ENCODE measurements at places on chromosomes 3 and 15. TPM values are rescaled to one million over a fixed set of nuclear protein-coding genes. Genes with fewer than 3 reads are reported as not detected.

GRCh38 chr15:68578980-68579935 lies at the start of gene CORO2B:
Gene CORO2B, plus strand, starts transcription at chr15:68578993. Its CDS starts 270 bp downstream, at chr15:68579263.
- H3K4me3 ChIP-seq: peak within 1 kb of the TSS; percentile 58
- H3K36me3 ChIP-seq: no peaks in the 10 kb centered on the region
- DNase-seq: no peak
- H3K27ac ChIP-seq: no peak within 1 kb of the TSS
- H3K4me1 ChIP-seq: peaks cover 29% of the 10 kb centered on the region

Gene NOX5
- polyA plus RNA-seq: not detected

Gene C2CD4A
- not detected for polyA plus RNA-seq

DNA sequence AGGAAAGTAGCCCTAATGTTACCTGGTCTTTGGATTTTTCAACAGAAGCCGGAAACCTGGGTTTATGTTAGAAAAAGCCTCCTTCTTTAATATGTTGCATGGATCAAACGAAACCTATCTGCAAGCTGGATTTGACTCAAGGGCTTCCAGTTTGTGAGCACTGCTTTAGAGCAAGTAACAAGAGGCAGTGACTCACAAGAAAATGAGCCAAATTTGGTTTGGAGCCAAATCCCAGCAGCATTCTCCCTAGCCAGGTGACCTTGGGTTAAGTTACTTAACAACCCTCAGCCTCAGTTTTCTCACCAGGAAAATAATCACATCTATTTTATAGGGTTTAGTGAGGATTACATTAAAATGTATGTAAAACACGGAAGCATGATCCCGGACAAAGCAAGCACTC lies 215.2 kb upstream of the PRICKLE2 start:
- DNase-seq: no peak
- no peak overlapping the region for H3K4me3 ChIP-seq
- no peaks in the 10 kb centered on the region for H3K36me3 ChIP-seq
- H3K27ac ChIP-seq: no peak overlapping the region
- H3K27me3 ChIP-seq: peaks cover 33% of the 10 kb centered on the region
- H3K4me1 ChIP-seq: no peaks in the 10 kb centered on the region

GRCh38 chr3:100941041-100941440 lies 52.2 kb downstream of the ABI3BP start:
- no peaks in the 10 kb centered on the region for H3K36me3 ChIP-seq
- H3K4me1 ChIP-seq: no peaks in the 10 kb centered on the region
- H3K27me3 ChIP-seq: no peaks in the 10 kb centered on the region
- no peak overlapping the region for H3K27ac ChIP-seq

GRCh38 chr15:84570164-84570735 lies 30.6 kb upstream of the ZSCAN2 start:
- DNase-seq: no peak
- no peaks in the 10 kb centered on the region for H3K27me3 ChIP-seq
- H3K36me3 ChIP-seq: no peaks in the 10 kb centered on the region
- H3K4me3 ChIP-seq: peak overlapping the region; percentile 71

DNA sequence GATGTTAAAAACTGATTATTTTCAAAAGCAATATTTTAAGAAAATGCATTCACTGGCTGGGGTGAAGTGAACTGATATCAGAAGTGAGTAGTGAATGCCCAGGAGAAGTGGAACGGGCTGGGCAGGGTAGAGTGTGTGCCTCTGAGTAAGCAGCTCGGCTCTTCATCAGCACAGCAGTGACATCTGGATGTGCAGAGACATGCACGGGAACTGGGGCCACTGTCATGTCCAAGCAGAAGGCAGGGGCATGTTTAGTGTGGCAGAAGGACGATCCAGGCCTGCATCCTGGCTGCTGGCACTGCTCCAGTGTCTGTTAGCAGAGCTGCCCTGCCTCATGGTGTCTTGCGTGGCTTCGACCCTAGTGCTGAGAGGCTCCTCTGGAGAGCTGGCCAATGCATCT lies 305.6 kb upstream of the LRRFIP2 start:
- H3K4me3 ChIP-seq: no peak overlapping the region
- no peaks in the 10 kb centered on the region for H3K4me1 ChIP-seq
- no peaks in the 10 kb centered on the region for H3K27me3 ChIP-seq
- no peak for DNase-seq

- H3K4me3 ChIP-seq: no peak overlapping the region
- no peak overlapping the region for H3K27ac ChIP-seq
- DNase-seq: no peak
- H3K4me1 ChIP-seq: no peaks in the 10 kb centered on the region
- no peaks in the 10 kb centered on the region for H3K27me3 ChIP-seq
Measured at GRCh38 chr3:143697975-143698374, 150.3 kb downstream of the SLC9A9 start.

Gene SCAMP5
- polyA plus RNA-seq: 49.0 TPM

Gene CFAP100
- polyA plus RNA-seq: 0.63 TPM

- no peak overlapping the region for H3K4me3 ChIP-seq
- H3K27me3 ChIP-seq: no peaks in the 10 kb centered on the region
- H3K4me1 ChIP-seq: peaks cover 43% of the 10 kb centered on the region
- no peaks in the 10 kb centered on the region for H3K36me3 ChIP-seq
Measured at GRCh38 chr15:41974041-41974440, 1.7 kb upstream of the EHD4 start.

- H3K27me3 ChIP-seq: no peaks in the 10 kb centered on the region
- H3K4me3 ChIP-seq: no peak overlapping the region
- H3K36me3 ChIP-seq: no peaks in the 10 kb centered on the region
- H3K27ac ChIP-seq: peak overlapping the region; percentile 17
Measured at GRCh38 chr15:63015618-63016017, 26.9 kb upstream of the TPM1 start.

Gene PAK6
- not detected for polyA plus RNA-seq

DNA sequence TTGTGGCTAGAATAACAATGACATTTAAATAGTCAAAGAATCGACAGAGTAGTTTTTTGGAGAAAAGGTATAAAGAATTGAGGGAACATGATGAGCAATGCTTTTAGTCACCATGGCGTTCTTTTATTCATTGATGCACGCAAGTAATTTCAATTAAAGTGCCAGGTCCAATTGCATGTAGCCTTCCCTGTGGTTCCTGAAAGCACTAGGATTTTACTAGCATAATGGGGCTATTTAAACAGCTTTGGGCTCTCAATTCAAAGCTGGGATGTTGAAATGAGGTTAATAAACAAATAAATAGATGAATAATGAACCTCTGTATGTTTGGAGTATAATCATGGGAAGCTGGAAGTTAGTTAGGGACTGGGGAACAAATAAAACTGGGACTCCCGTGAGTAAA lies 121.2 kb upstream of the GAP43 start:
- no peaks in the 10 kb centered on the region for H3K36me3 ChIP-seq
- H3K4me1 ChIP-seq: no peaks in the 10 kb centered on the region
- no peaks in the 10 kb centered on the region for H3K27me3 ChIP-seq
- no peak overlapping the region for H3K27ac ChIP-seq
- no peak for DNase-seq

DNA sequence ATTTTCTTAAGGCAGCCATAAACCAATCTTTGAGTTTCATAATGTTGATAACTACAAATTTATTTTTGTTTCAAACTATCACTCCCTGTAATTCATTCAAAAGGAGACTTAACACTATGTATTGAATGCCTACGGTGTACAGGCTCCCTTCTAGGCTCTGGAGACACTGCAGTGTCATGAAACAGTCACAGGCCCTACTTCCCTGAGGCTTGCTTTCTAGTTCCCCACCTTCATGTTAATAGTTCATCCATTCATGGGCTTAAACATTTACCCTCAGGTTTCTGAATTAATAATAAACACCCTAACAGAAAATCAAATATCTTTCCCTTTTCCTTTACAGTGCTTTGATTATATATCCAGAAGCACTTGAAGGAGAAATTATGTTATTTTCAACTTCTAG lies 168.7 kb downstream of the CHL1 start:
- H3K27ac ChIP-seq: no peak overlapping the region
- no peaks in the 10 kb centered on the region for H3K36me3 ChIP-seq
- no peaks in the 10 kb centered on the region for H3K27me3 ChIP-seq
- no peak for DNase-seq

DNA sequence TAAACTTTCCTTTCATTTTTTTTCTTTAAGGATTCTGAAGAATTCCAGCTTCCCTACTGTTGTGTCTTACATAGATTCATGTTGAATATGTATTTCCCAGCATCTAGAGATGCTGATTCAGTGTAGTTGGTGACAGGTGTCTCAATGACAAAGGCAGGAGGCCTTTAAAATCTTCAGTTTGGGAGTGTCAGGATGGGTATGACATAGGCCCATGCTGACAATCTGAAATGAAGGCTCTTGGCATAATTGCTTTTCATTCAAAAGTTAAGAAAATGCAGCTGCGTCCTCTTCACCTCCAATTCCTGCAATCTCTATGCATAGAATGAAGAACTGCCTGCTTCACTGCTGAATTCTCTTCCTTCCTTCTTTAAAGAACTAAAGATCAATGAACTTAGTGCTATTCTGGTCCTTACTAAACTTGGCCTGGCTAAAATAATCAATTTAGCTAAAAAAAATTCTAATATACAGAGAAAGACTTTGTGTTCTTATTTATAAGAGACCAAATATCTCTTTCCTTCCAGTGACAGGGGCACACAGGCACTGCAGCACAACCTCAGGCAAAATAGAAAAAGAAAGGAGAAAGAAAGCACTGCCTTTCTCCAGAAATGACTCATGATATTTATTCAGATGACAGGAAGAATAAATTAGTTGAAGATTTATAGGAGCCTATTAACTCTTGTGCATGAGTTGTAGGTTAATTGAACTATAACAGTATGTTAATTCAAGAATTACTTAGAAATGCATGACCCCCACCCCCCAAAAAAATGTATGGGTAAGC lies 152.6 kb upstream of the GBE1 start:
- H3K27me3 ChIP-seq: no peaks in the 10 kb centered on the region
- no peak overlapping the region for H3K27ac ChIP-seq
- H3K36me3 ChIP-seq: no peaks in the 10 kb centered on the region
- H3K4me3 ChIP-seq: no peak overlapping the region
- no peak for DNase-seq

GRCh38 chr3:111414531-111414930 lies 127.5 kb upstream of the CD96 start:
- no peaks in the 10 kb centered on the region for H3K27me3 ChIP-seq
- no peak for DNase-seq
- H3K36me3 ChIP-seq: no peaks in the 10 kb centered on the region
- no peak overlapping the region for H3K4me3 ChIP-seq
- no peaks in the 10 kb centered on the region for H3K4me1 ChIP-seq

GRCh38 chr3:175983379-175983778 lies 1124.2 kb downstream of the NAALADL2 start:
- H3K4me3 ChIP-seq: no peak overlapping the region
- DNase-seq: no peak
- no peak overlapping the region for H3K27ac ChIP-seq
- H3K36me3 ChIP-seq: no peaks in the 10 kb centered on the region

Gene TGFBR2
- 204 TPM for polyA plus RNA-seq

DNA sequence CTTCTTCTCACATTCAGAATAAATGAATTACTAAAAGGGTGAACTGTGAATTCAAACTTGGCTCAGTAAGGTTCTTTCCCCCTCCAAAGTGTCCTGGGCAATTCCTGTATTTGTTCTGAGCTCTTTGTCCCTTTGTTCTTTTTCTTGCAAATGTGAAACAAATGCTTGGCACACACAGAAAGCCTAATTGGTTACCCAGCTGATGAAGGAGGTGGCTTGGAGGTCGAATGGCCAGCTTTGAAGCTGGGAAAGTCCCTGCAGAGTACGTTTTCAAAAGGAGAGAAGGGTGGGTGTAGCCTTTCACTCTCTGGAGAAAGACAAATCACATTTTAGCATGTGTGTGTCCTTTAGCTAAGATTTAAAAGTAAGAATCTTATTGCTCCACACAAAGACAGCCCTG lies 154.4 kb downstream of the PEX5L start:
- no peaks in the 10 kb centered on the region for H3K36me3 ChIP-seq
- no peaks in the 10 kb centered on the region for H3K27me3 ChIP-seq

DNA sequence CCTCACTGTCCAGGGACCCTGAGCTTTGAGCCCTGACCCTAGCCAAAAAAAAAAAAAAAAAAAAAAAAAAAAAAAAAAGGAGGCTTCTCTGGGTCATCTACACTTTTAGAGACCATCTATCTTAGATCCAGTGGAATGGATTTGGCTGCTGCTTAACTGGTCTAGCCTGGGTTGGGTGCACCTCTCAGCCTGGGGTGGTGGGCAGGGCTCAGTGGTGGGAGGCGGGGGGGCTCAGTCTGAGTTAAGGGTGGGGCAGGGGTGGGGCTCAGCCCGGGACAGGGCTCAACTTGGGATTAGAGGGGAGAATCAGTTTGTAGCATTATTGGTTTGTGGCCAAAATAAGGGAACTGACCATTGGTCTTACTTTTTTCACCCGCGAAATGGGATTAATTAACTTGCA lies 139.2 kb downstream of the TPRA1 start:
- H3K4me3 ChIP-seq: no peak overlapping the region
- no peak overlapping the region for H3K27ac ChIP-seq
- H3K27me3 ChIP-seq: peaks cover 43% of the 10 kb centered on the region
- DNase-seq: no peak

- no peak overlapping the region for H3K27ac ChIP-seq
- no peaks in the 10 kb centered on the region for H3K27me3 ChIP-seq
- no peaks in the 10 kb centered on the region for H3K4me1 ChIP-seq
- DNase-seq: no peak
- no peak overlapping the region for H3K4me3 ChIP-seq
Measured at GRCh38 chr15:38553071-38553470, 11.5 kb downstream of the RASGRP1 start.

GRCh38 chr3:140292170-140292569 lies 357.2 kb downstream of the CLSTN2 start:
- no peak for DNase-seq
- no peak overlapping the region for H3K27ac ChIP-seq
- H3K27me3 ChIP-seq: no peaks in the 10 kb centered on the region
- H3K36me3 ChIP-seq: no peaks in the 10 kb centered on the region

DNA sequence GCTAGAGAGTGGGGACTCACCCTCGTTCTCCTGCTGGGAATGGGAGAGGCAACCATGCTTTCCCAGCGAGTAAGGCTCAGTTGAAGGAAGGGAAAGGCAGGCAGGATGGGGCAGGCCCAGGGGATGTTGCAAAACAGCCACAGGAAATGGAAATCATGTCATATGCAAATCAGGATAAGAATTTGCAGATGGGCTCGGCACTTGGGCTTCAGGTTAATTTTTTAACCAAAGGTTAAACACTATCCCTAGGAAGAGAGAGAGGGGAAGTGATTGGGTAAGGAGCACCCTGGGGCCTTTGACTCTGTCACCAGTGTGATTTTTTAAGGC lies 14.6 kb upstream of the PLA2G4E start:
- H3K36me3 ChIP-seq: no peaks in the 10 kb centered on the region
- H3K4me1 ChIP-seq: peaks cover 36% of the 10 kb centered on the region
- peaks cover 7% of the 10 kb centered on the region for H3K27me3 ChIP-seq
- no peak overlapping the region for H3K27ac ChIP-seq

GRCh38 chr15:70152070-70152480 lies 54.4 kb upstream of the TLE3 start:
- DNase-seq: no peak
- no peaks in the 10 kb centered on the region for H3K36me3 ChIP-seq
- no peak overlapping the region for H3K27ac ChIP-seq
- no peak overlapping the region for H3K4me3 ChIP-seq
